NCI-H1092 treated with DMSO at 0.1 percent for 48 hours (cell line): ENCODE measurements at places on chromosomes 2 and 18.

DNA sequence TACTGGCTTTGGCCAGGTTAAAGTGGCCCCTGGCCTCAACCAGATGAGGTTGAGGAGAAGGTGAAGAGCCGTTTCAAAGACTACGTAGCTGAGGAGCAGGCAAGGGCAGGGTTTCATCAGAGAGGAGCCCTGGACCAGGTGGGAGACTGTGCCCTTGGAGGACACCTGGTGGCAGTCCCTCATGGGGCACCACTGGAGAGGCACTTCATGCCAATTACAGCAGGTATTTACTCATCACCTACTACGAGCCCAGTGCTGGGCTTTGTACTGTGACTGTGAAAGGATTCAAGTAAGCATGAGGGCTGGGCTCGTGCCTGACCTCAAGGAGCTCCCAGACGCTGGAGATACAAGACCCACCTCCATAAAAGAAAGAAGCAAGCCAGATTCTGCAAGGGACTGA, 37.6 kb downstream of the SMAD7 start:
- DNase-seq, result peak; percentile 29

GRCh38 chr2:237195396-237196120, 109.9 kb downstream of the COPS8 start:
- no peak for DNase-seq

- DNase-seq, result no peak
Observed at GRCh38 chr18:12721495-12722275, 18.8 kb downstream of the PSMG2 start.

DNA sequence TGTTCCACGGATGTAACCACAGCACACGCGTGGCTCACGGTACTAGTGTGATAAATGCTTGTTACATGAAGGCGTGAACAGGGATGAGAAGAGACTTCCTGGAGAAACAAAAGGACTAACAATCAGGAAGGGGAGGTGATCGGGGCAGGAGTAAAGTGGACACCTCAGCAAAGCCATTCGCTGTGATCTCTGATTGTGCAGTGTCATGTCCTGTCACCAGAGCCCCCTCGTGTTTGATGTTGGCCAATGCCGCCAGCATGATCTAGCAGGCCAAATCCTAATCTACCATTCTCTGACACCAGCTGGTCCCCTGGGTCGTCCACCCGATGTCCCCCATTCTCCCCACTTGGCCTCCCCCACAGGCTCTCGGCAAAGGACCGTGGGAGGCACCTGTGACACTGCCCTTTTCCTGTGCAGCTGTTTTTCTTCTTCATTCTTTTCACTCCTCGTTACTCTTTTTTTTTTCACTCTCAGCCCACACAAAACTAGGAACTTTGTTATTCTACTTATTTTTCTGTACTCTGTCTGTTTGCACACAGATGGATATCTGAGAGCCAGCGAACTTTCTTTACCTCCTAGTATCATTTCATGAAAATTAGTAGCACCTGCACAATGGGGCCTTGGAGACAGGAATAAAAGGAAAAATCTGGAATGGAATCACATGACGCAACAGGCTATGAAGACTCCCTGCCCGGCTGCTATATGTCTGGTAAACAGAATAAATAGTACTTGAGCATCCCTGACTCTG, 146.8 kb downstream of the TGIF1 start:
- DNase-seq, result peak; percentile 0

- DNase-seq, result no peak
Observed at GRCh38 chr2:237979331-237979730, 12.5 kb downstream of the UBE2F start.

- DNase-seq, result no peak
Observed at GRCh38 chr2:6644261-6644660, 221.4 kb downstream of the CMPK2 start.
